ENCODE measurements at places on chromosomes 6 and 20.
A peak's percentile ranks its signal among the peaks of the same experiment; 100 is the strongest.

DNA sequence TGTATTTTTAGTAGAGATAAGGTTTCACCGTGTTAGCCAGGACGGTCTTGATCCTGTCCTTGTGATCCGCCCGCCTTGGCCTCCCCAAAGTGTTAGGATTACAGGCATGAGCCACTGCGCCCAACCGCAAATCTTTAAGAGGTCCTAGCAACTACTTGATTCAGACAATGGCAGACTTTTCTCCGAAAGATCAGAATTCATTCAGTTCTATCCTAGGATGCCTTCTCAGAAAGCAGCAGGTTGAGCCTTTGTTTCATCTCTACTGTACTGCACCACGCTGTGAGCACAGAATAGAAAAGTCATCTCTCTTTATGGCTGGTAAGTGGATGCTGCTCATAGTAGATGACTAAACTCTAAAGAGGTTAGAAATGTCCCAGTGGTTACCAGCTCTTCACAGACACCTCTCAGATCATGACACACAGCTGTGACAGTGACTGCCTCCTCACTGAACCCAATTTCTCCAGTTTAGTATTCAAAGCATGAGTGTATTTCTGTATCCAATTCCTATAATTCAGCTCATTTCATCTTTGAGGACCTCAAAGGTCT is 6.0 kb upstream of the HSF2 start:
- DNase-seq, result no peak

DNA sequence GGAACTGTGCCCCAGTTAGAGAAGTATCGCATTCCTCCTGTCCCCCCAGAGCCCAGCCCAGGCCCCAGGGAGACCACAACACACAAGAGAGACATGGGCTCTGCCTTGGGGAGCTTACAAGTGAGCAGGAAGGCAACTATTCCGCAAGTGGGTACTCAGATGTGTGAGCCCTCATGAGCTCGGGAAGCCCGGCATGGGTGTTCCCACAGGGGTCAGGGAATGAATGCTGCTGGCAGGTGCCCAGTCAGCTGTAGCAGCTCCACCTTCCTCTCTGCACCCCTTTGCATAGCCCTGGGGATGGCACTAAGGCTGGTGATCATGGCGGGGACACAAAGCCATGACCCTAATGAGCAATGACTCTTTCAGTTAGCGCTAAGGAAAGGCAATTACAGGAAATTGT is 194.1 kb downstream of the SYNDIG1 start:
- no peak for DNase-seq

GRCh38 chr6:164415832-164416563 is 893.4 kb downstream of the C6orf118 start:
- no peak for DNase-seq

DNA sequence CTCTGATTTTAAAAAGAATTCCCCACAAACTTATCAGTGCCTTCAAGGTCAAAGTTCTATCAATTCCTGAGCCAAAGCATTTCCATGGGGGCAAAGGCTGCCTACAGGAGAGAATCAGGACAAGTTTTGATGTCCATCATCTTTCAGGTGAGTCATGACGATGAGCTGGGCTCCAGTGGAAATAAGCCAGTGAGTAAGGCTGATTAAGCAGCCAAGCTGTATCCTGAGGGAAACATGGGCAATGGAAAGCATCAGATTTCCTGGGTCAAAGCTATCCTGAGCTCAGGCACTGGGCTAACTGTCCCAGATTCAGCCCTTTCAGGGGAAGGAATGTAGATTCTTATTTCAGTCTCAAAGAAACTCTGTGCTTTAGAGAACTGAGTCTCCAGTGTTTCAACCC is 377.4 kb downstream of the CD109 start:
- no peak for DNase-seq

- no peak for DNase-seq
Measured at GRCh38 chr20:1171461-1172093, 13.2 kb downstream of the TMEM74B start.

GRCh38 chr6:108953681-108954080 is 105.5 kb downstream of the ARMC2 start:
- DNase-seq, result no peak

DNA sequence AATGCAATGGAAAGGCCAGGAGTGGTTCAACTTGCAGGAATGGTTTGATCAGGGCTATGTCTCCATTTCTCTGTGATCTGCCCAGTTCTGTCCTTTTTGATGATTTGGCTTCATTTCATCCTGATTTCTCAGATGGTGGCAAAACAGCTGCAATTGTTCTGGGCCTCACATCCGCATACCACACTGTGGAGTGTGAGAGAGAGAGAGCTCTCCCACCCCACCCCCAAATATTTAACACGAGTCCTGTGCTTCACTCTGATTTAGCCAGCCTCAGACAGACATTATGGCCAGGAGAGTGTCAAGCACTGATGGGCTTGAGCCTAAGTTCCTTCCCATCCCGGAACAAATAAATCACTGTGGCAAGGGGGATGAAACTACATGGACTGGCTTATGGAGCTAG is 284.6 kb downstream of the CDC5L start:
- no peak for DNase-seq

GRCh38 chr6:33622456-33623431 is 1.6 kb downstream of the ITPR3 start:
- DNase-seq, result no peak

- no peak for DNase-seq
Measured at GRCh38 chr20:58892932-58893224, 40.4 kb downstream of the GNAS start.

GRCh38 chr6:53735896-53736295 is 58.9 kb upstream of the LRRC1 start:
- no peak for DNase-seq

DNA sequence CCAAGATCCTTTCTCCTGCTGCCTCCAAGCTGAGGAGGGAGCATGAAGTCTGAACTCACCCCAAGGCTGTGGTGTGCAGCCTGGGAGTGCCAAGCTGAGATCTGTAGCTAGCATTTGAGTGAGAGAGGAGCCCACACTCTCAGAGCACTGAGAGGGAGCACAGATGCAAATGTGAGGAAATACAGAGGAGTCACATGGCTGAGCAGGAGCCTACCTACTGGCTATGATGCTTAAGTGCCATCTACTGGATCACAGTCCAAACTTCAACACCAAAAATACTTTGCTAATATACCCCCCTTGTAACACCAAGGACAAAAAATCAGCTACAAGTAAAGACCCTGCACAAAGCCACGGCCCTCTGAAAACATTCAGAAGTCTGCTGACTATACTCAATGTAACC is 94.4 kb upstream of the IMPG1 start:
- no peak for DNase-seq

GRCh38 chr20:49320460-49320859 is 42.6 kb upstream of the ZNFX1 start:
- DNase-seq, result no peak

DNA sequence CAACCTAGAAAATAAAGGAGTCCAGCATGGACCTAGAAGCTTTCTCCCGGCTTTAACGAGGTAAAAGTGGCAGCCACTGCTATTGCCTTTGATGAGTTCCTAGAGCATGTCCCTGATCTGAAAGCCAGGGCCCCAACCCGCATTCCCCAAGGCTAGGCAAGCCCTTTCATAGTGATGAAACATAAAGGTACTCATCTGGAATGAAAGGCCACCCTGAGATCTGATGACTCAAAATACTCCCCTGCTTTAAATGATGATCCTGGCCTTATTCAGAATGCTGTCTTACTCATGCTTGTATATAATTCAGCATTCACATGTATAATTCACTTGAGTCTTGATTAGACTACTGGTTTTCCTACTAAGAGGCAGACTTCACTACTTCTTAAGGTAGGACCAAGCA is 21.3 kb downstream of the TTPAL start:
- no peak for DNase-seq

DNA sequence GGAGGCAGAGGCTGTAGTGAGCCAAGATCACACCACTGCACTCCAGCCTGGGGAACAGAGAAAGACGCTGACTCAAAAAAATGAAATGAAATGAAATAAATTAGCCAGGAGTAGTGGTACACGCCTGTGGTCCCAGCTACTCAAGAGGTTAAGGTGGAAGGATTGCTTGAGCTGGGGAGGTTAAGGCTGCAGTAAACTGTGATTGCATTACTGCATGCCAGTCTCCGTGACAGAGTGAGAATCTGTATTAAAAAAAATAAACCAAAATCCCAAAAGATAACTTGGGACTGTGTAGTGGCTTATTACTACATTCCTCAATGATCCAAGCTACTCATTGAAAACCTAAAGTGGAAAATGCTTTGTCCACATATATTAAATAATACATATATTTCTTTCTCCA is 87.0 kb downstream of the SGK1 start:
- no peak for DNase-seq

GRCh38 chr20:26135325-26136110 is 438.9 kb upstream of the ZNF337 start:
- DNase-seq, result no peak

GRCh38 chr6:32129297-32130088 is 595 bp downstream of the FKBPL start:
- DNase-seq, result no peak

DNA sequence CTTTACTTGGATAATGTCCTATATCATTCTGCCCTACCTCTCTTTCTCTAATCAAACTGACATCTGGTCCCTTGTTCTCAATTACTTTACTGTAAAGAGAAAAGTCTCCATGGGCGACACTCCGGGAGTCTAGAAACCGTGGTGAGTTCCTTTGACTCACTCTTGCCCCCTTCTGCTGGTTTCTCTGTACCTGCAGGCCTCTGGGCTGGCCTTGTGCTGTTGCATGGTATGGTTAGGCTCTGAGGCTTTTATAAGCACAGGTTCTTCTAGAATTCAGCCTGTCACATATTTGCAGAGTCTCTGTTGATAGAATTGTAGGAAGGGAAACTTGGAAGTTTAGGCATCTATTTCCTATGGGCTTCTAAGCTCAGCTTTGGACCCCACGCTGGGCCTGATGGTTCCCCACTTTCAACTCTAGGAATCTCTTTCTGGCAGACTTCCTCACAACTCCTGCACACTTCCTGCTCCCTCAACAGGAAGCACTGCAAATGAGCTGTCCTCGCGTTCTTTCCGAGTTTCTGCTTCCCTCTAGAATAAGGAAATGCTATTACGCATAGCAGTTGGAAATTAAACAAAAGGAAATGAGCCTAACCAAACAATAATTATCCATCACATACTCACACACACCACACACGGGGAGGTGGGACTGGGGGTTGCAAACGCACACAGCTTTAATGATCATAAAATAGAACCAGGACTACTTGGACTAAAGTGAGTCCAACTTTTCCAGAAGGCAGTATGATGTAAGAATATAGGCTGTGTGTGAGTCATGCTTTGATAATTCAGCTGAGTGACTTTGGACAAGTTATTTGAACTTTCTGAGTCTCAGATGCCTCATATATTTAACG is 683.3 kb downstream of the QKI start:
- no peak for DNase-seq

DNA sequence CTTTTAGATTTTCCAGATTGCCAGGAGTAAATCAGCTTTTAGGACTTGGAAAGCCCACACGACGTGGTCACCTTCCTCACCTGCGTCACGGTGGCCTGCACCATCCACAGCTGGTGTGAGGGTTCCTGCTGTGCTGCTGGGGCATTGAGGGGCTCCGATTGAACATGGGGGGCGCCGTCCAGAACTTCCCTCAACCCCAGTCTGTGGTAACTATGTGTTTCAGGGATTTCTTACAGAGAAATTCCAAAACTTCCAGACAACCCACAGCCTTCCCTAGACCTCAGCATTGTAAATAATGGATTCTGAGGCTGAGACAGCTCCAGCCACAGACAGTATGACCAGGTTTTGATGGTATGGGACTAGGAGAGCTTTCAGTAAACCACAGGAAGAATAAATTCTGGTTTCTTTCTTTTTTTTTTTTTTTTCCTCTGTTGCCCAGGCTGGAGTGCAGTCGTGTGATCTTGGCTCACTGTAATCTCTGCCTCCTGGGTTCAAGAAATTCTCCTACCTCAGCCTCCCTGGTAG is 46.7 kb upstream of the IRF4 start:
- no peak for DNase-seq

GRCh38 chr6:15341311-15342001 is 95.6 kb downstream of the JARID2 start:
- DNase-seq, result peak; percentile 26

- DNase-seq, result no peak
Measured at GRCh38 chr6:98985391-98985790, 37.6 kb upstream of the FBXL4 start.

GRCh38 chr6:56037601-56038000 is 162.2 kb upstream of the BMP5 start:
- DNase-seq, result no peak

- no peak for DNase-seq
Measured at GRCh38 chr6:165092881-165093595, 216.4 kb downstream of the C6orf118 start.

- no peak for DNase-seq
Measured at GRCh38 chr20:11366660-11367059, 551.0 kb upstream of the BTBD3 start.

GRCh38 chr6:45686841-45687569 is 309.3 kb upstream of the SUPT3H start:
- no peak for DNase-seq

GRCh38 chr6:7175462-7175861 is 67.7 kb downstream of the RREB1 start:
- no peak for DNase-seq

GRCh38 chr6:111796310-111796918 is 76.8 kb downstream of the FYN start:
- DNase-seq, result no peak

- DNase-seq, result no peak
Measured at GRCh38 chr6:127423921-127424320, 35.3 kb downstream of the KIAA0408 start.

- DNase-seq, result no peak
Measured at GRCh38 chr6:56327946-56328727, 80.8 kb upstream of the COL21A1 start.

Data from CD8-positive, alpha-beta T cell (primary cell).